Immature natural killer cell (primary cell): ENCODE measurements at places on chromosomes 6 and 20.

DNA sequence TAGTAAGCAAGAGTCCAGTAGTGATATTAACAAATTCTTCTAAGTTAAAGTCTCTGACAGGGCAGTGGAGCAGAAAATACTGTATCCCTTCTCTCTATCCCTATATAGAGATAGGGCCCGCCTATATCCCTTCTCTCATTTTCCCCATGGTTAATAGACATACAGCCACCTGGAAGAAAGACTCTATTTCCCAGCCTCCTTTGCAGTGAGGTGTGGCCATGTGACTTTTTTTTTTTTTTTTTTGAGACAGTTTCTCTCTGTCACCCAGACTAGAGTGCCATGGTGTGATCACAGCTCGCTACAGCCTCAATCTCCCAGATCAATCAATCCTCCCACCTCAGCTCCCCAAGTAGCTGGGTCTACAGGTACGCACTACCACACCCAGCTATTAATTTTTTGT, 16.7 kb upstream of the CDK5RAP1 start:
- DNase-seq = no peak

DNA sequence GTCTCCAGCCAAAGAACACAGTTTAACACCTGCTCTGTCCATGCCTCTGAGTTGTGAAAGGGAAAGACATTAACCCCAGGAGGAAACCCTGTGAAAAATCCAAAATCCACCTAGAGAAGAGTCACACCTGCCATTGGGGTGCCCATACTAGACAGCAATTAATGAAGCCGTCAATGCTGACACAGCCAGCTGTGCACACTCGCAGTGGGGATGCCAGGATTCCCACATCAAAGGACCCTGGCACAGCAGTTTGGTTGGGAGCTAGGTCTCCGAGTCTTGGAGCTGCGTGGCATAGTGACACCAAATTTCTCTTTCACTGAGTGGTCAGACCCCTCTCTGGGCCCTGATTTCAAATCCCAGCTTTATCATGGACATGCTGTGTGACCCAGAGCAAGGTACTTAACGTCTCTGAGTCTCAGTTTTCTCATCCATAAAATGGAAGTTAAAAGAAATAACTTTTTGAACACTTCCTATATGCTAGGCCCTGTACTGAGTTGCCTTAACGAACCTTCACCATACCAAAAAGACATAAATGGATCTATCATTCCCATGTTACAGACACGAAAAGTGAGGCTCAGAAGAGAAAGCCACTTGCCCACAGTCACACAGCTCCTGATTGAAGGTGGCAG, 30.8 kb downstream of the BPIFB1 start:
- no peak for DNase-seq

GRCh38 chr6:36075656-36076055, 48.0 kb downstream of the MAPK14 start:
- DNase-seq = no peak

GRCh38 chr6:142984386-142984785, 39.4 kb upstream of the HIVEP2 start:
- no peak for DNase-seq

- no peak for DNase-seq
Measured at GRCh38 chr6:144307880-144308279, 22.7 kb downstream of the UTRN start.

- DNase-seq = no peak
Measured at GRCh38 chr6:133957780-133958242, 4.8 kb downstream of the TBPL1 start.

DNA sequence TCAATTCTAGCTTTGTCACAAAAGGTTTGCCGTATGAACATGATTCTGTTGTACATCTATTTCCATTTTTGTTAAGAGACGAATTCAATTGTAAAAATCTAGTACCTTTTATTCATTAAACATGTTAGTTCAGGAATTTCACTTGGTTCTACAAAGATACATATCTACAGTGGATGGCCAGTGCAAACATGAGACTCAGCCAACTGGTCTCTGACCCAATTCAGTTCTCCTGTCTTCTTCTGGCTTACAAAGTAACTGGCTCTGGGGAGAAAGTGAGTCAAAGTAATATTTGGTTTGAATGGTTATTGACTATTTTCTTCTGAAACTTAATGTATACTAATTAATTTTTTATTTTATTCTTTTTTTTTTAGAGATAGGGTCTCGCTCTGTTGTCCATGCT, 70.0 kb downstream of the ESR1 start:
- DNase-seq = no peak

GRCh38 chr20:31572042-31572700, 32.9 kb upstream of the ID1 start:
- DNase-seq = no peak

DNA sequence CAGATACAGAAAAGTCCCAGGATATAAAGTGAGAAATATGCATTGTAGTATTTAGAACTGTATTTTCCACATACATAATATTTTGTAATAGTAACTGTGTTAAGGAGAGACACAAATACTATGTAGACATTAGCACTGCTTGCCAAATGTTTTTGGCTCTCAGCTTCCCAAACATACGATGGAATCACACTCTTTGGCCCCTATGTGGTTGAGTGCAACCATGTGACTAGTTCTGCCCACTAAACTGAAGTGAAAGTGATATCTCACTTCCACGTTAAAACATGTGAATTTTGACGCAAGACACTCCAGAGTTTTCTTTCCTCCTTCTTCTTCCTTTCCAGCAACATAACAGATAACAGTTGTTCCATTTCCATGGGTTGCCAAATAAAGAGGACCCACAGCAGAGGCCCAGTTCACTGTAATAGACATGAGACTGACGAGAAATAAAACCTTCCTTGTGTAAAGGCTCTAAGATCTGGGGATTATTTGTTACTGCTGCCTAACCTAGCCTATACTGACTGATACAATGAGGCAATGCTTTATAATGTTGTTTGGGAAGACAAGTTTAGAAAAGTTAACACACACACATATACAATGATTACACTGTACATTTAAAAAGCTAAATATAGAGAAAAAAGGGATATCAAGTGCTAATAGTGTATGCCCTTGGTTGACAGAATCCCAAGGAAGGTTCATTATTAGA, 97.2 kb downstream of the PTPRT start:
- no peak for DNase-seq

DNA sequence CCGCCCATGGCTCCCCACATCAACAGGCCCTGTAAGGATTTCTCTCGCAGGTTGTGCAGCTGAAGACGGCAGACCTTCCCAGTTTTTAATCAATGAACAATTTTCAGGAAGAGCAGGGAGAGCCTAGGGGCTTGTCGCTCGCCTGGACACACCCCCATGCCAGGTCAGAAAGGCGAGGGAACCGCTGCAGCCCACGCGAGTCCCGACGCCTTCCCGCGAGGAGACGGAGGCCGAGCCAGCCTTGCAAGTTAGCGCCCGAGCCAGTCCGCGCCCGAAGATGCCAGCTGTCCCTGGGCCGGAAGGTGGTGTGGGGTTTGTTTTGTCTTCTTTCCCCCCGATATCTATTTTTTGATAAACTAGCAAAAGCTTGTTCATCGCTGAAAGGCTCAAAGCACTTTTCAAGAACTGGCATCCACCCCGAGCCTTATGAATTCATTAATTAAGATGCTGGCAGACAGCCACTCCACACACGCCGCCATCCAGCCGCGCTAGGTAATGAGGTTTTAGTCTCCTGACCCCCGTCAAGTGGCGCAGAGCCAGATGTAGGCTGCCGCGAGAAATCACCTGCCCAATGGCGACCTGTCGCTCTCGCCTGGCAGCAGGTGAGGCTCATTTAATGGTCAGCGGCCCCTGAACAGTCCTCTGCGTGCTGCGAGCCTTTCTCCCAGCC, 6.6 kb downstream of the CCDC167 start:
- DNase-seq = no peak

DNA sequence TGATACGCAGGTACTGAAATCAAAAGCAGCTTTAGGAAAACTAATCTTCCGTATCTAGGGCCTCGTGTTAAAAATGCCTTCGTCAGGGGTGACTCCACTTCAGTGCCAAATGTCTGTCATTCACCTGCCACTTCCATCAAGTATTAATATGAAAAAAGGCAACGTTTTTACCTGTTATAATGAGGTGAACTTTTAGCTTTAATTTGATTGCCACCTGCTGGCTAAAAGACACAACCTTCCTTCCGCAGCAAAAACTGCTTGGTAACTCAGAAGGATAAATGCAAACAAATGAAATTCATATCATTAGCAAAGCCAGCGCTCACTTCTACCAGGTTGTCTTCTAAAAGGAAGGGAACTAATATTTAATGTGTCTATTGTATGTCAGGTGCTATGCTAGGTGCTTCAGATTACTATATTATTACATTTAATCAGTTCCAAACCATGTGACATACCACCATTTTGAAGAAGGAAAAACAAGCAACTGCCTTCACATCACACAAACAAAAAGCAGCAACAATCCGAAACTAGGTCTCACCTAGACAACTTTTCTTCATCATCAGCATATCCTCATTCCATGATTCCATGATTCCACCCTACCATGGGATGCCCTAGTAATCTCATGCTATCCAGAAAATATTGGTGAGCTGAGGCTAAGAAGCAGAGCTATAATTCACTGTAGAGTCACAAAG, 20.6 kb upstream of the ARHGAP18 start:
- peak; percentile 51 for DNase-seq

- no peak for DNase-seq
Measured at GRCh38 chr6:157200611-157201010, 122.7 kb downstream of the TMEM242 start.

- no peak for DNase-seq
Measured at GRCh38 chr6:139014945-139015344, 13.6 kb upstream of the ABRACL start.

DNA sequence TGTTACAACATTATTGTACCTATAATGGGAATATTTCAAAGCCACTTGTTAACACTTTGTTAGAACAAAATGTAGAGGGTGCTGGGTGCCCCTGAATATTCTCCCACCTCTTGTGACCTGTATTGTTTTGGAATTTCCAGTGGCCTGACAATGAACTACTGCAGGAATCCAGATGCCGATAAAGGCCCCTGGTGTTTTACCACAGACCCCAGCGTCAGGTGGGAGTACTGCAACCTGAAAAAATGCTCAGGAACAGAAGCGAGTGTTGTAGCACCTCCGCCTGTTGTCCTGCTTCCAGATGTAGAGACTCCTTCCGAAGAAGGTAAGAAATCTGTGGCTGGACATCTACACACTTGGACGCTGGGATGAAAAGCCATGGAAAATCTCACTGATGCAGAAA, 28.9 kb downstream of the PLG start:
- DNase-seq = no peak

DNA sequence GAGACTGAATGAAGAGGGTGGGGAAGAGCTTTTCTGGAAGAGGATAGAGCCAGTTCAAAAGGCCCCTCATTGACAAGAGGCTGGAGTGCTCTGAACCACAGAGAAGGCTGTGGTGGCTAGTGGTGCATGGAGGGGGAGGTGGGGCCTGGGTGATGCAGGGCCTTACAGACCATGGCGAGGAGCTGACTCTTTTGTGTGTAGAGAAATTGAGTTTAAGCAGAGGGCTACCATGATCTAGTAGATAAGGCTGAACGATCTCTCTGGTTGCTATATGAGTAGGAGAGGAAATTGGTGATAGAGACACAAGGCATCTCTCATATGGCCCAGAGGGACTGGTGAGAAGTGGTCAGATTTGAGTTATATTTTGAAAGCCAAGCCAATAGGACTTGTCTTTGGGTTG, 137.6 kb downstream of the UST start:
- no peak for DNase-seq

GRCh38 chr6:39214846-39215639, 14.2 kb downstream of the KCNK5 start:
- no peak for DNase-seq

DNA sequence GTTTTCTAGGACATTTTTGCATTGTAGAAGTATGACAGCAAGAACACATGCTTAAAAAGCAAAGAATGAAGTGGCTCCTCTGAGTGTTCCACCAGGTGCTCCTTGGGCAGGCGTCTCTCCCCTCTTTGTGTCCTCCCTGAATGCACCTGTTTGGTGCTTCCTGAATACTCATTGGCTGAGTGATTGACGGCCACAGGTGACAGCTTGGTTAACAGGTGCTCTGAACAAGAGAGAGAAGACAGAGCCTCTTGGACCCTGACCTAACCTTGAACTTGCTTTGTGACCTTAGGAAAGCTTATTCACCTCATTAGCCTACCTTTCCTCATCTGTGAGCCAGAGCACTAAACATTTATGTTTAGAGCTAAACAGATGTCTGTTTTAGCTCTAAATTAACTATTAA, 93.7 kb downstream of the TULP4 start:
- DNase-seq = no peak

- DNase-seq = no peak
Measured at GRCh38 chr6:19723545-19723944, 113.6 kb upstream of the ID4 start.

DNA sequence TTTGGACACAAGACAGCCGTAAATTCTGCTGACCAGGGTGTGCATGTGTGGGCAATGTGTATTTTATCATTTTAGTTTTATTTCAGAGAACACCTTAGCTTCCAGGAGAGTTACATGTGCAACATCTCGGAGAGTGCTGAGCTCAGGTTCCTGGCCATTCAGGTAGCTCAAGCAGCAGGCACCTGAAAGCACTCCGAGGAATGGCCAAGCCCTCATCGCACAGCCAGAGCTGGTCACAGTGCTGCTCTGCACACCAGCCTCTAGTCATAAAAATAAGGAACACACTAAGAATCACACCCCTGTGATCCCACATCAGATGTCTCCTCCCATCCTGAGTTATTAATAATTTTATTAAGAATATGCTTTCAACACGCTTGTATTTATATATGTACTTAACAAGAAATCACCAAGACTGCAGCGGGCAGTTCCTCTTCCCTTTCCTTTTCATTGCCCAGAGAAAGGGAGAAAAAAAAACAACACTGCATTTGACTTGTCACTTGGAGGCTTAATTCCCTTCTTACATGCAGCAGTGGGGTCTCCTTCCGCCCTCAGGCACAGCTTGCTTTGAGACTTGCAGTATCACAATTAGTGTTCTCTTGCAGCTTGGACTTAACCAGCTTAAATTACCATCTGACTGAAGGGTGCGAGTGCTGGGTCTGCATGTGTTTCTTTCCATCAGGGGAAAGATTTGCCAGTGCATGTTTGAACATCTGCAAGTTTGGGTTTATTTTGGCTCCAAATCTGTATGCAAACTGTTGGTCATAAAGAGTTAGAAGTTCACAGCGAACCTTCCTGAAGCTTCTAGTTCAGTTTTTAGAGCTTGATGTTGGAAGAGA, 36.0 kb upstream of the IRF4 start:
- DNase-seq = no peak

DNA sequence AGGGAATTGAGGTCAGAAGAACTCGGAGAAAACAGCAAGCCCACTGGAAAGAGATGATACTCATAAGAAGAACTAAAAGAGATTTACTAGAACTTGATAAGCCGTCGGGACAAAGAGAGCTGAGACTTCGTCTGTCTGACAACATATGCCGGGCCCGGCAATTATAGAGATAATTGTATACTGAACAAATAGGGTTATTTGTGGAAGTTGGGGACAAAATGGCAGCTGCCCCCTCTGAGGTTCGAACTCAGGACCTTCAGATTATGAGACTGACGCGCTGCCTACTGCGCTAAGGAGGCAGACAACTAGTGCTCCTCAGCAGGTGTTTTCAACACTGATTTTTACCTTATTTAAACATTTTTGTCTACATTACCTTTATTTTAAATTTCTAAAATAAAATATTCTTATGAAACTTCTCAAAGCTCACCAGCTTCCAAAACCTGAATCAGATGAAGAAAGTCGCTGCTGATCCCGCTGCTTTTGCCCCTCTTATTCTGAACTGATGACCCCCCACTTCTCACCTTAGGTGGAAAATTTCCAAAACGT, 29.3 kb upstream of the TRIM27 start:
- DNase-seq = peak; percentile 37

- no peak for DNase-seq
Measured at GRCh38 chr20:56860413-56860812, 231.3 kb downstream of the TFAP2C start.

GRCh38 chr20:62303340-62304226, 786 bp downstream of the ADRM1 start:
- peak; percentile 24 for DNase-seq
